Esophagus mucosa (tissue), 1 donor: ENCODE measurements at places on chromosomes 13 and 19.
A peak's percentile ranks its signal among the peaks of the same experiment; 100 is the strongest.

DNA sequence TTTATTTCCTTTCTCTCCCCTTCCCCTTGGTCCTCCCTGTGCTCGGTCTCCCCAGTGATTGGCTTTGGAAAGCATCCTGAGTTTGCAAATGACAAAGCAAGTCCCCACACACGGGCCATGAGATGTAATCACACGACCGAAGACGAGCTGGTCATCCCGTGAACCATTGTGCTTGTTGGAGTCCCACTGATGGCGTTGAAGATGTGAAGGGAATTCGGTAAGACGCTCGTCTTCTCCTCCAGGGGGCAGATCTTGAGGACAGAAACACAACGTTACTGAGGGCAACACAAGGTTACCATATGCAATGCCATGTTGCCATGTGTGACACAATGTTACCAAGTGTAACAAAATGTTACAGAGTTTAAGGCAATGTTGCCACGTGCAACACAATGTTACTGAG lies 42.0 kb upstream of the SLC15A1 start:
- no peak for ATAC-seq

DNA sequence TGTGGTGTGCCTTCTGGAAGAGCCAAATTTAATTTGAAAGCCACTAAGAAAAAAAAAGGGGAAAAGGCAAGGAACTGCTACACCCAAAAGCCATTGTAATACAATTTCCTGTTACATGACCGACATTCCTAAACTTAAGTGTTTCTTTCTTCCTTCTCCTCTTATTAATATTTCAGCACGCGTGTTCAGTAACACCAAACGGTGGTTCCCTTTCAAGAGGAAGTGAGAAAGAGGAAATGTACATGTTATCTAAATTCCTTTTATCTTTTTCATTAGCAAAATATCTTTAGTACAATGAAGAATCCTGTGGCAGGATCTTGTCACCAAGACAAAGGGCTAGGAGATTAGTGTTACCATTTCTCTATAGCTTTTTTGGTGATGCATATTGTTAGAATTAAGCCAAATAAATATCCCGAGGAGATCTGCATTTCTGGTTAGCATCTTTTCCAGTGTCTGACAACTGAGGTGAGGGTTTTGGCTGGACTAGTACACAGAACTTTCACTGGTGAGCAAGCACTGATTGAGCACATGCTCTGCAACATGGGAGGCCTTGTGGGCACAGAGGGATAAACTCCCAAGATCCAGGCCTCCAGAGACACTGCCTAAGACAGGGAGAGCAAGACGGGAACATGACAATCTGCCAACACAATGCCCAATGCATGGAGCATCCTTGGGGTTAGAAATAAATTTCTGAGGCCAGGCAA lies 22.1 kb downstream of the LATS2 start:
- no peak for ATAC-seq

DNA sequence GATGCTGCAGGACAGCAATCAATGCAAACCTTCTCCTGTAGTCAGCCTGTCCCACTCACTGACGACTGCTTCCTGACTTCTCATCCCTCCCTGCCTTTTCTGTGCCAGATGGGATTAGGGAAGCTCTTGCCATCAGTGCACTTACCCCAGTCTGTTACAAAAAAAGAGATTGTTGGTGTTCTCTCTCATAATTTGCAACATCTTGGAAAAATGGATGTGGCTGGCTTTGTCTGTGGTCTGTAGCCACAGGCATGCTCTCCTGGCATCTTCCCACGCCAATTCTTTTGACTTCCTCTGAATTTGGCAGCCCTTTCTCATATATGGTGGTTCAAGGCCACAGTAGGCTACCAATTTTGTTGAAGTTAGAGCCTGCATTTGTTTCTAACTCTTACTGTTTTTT lies 11.6 kb upstream of the HTR2A start:
- ATAC-seq, result no peak

DNA sequence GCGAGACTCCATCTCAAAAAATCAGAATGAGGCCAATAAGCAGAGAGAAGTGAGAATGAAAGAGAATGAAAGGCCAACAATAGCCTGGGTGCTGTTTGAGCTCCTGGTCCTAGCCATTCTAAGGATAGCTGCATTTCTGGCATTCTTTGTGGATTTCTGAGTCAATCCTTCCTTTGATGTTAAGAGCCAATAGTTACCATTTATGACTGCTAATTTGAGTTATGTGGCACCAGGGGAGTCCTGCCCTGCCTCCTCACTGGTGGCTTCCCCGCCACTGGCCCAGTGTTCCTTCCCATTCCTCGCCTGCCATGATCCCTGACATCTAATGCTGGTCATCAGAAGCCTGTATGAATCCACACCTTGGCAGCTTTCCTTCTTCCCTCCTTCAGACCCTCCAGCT lies 991.2 kb downstream of the UQCRFS1 start:
- ATAC-seq, result no peak

DNA sequence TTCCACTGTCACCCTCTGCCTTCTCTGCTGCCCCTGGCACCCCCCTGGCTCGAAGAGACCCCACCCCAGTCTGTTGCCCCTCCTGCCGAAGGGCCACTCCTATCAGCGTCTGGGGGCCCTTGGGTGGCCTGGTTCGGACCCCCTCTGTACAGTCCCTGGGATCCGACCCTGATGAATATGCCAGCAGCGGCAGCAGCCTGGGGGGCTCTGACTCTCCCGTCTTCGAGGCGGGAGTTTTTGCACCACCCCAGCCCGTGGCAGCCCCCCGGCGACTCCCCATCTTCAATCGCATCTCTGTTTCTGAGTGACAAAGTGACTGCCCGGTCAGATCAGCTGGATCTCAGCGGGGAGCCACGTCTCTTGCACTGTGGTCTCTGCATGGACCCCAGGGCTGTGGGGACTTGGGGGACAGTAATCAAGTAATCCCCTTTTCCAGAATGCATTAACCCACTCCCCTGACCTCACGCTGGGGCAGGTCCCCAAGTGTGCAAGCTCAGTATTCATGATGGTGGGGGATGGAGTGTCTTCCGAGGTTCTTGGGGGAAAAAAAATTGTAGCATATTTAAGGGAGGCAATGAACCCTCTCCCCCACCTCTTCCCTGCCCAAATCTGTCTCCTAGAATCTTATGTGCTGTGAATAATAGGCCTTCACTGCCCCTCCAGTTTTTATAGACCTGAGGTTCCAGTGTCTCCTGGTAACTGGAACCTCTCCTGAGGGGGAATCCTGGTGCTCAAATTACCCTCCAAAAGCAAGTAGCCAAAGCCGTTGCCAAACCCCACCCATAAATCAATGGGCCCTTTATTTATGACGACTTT lies 2.0 kb downstream of the ZFP36 start:
- ATAC-seq, result no peak

DNA sequence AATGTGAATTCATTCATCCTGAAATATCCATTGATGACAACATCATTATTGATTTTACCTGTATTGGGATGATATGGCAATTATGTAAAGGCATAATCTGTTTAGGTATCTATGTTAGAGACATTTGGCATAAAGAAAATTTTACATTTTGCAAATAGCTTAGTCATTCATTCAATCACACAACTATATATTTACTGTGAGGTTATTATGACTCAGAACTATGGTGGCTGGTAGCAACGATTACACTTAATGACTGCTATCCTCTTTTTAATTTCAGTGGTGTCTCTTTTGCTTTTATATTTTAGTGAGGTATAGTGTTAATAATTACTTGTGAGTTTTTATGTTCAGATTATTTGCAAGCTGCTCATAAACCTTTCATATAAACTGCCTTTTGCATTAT lies 955.9 kb downstream of the SLITRK6 start:
- ATAC-seq, result no peak

GRCh38 chr19:46637224-46637623 lies 1.2 kb upstream of the GNG8 start:
- no peak for ATAC-seq

- no peak for ATAC-seq
Measured at GRCh38 chr13:44093607-44094564, 214.2 kb downstream of the LACC1 start.

DNA sequence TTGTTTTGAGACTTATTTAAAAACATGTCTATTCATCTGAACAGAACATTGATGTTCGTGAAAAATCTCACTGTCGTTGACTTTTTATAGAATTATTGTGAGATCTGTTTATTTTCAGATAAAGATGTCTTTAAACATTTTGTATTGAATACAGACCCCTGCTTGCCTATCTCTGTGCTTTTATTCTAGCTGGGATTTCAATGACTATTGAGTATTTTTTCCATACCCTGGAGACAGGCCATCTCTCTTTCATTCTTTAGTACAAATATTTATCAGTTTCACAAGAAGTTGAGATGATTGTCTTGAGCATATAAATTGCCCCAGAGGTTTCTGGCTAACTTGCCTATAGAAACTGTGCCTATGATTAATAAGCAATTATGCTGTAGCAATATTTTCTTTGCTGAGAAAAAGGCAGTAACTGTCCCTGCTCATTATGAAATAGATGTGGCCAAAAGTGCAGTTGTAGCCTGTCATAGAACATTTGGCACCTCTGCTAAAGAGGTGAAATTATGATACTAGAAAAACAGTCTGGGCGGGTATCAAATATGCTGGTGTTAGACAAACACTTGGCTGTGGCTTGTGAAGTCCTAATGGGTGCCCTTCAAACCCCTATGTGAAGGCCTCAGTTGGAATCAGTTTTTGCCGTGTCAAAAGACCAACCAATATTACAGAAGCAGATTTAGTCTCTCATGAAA lies 360.6 kb downstream of the HS6ST3 start:
- no peak for ATAC-seq

GRCh38 chr19:58519087-58519354 lies 589 bp downstream of the ZBTB45 start:
- ATAC-seq, result peak; percentile 46

DNA sequence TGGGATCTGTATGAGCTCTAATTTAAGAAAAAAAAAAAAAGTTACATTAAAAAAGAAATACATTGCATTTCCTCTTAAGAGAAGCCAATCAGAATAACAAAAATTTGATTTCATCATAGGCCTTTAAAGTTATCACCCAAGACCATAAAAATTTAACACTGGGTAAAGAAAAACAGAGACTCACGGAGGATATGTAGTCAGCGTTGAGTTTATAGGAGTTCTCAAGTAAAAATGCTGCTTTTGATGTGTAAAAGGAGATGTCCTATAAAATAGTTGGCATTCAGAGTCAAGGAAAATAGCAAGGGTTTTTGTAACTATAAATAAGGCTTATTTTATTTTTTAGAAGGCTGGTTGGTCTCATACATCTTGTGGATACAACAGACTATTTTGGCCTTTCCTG lies 191.1 kb downstream of the EFNB2 start:
- ATAC-seq, result no peak

DNA sequence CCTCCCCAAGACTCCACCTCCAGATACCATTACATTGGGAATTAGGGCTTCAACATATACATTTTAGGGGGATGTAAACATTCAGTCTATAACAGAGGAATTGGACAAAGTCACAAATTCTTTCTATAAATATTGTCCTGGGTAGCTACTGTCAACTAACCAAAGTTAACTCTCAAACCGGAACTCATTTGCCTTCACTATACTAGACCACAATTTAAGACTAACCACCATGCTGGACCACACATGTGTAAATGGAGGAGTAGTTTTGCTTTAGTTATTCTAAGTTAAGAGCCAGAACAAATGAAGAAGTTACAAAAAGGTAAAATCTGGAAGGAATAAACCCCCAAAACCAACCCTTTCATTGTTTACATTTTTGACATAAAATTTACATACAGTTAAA lies 222.8 kb downstream of the NDFIP2 start:
- ATAC-seq, result no peak

DNA sequence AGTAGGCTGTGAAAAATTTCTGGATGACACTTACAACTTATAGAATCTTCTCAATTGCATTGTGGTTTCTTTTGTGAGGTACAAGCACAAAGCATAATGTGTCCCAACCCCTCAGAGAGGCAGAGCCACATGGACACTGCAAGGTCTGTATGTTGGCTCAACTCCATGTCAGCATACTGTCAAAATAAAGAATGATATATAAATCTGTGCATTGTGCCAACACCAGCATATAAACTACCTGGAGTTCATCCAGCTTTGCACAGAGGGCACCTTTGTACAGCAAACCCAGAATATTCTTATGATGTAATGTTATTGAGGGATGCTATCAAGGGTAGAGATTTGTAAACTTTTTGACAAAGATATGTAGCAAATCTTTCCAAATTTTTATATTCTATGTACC lies 1065.8 kb upstream of the MIR17HG start:
- ATAC-seq, result no peak

GRCh38 chr13:46086985-46087384 lies 17.8 kb downstream of the CPB2 start:
- ATAC-seq, result no peak

DNA sequence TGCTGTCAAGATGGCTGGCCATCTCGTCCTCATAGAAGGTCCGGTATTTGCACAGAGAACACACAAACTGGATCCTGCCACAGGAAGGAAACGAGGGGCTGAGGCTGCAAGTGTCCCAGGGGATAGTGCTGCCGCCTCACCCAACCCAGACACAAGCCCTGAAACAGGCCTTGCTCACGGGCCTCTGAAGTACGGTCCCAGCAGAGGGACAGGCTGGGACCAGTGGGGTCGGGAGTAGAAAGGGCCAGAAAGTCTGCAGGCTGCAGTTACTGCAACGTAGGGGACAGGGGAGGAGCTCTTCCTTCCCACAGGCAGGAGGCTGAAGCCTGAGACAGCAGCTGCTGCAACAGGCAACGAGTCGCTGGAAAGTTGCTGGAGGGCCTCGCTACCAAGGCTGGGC lies 18.2 kb upstream of the AKAP8 start:
- no peak for ATAC-seq

- ATAC-seq, result no peak
Measured at GRCh38 chr19:6373813-6374108, 1.2 kb downstream of the ALKBH7 start.

GRCh38 chr13:64884976-64885375 lies 2345.2 kb downstream of the PCDH9 start:
- no peak for ATAC-seq

DNA sequence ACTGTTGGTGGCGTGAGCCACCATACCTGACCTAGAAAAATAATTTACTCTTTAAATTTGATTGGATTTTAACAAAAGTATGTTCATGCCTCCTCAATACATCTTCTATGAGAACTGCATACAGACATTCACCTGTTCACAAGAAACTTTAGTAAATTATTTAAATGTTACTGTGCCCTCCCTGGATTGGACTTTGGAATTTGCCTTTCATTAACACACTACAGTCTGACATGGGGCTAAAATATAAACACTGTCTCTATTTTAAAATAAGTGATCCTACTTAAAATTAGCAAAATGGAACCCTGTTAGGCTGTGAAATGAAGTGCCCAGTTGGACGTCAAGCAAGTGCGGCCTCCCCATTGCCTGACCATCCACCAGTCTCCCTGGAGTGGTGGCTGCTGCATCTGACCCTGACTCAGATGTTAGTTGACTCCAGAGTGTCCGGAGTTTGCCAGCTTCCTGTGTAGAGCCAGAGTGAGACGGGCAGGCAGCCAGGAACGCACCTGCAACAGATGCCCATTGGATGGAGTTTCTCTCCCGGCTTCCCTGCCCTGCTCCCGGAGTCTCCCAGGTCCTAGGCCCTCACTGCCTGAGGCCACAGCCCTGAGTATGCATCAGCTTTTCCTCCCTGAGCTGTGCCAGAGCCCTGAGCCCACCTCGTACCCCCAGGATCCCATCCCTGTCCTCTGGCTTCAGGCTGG lies 45.9 kb upstream of the ATP11A start:
- no peak for ATAC-seq
